ENCODE measurements at places on chromosomes 1 and 21. TPM values are rescaled to one million over a fixed set of nuclear protein-coding genes. Genes with fewer than 3 reads are reported as not detected.

SRM gene
- 108 TPM for polyA plus RNA-seq

SMIM11 gene
- 7.3 TPM for polyA plus RNA-seq

DESI2 gene
- 32.7 TPM for polyA plus RNA-seq

MX2 gene
- 0.46 TPM for polyA plus RNA-seq

INTS7 gene
- 11.3 TPM for polyA plus RNA-seq
